Activated naive CD4-positive, alpha-beta T cell treated with anti-CD3 and anti-CD28 coated beads, Interleukin-2, amount 50 U/mL, for 72 hours (primary cell): ENCODE measurements at places on chromosomes 2 and 18. TPM values are rescaled to one million over a fixed set of nuclear protein-coding genes. Genes with fewer than 3 reads are reported as not detected.

- no peak for DNase-seq
Observed at GRCh38 chr18:32461709-32462272, 8.9 kb downstream of the GAREM1 start.

DNA sequence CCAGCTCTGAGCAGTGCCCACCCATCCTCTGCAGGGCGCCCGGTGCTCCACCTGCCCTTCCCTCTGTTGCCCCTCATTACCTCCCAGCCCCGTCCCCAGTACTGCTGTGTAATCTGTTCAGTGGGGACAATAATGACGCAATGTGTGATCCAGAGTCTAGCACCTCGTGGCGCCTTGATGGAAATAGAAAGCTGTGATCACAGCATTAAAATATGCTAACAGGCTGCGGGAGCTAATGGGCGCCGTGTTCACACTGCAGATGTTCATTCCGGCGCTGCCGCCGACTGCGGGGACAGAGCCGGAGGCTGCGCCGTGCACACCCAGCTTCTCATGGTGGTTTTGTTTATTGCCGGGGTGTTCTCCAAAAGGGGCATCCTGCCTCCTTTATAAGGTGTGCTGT, 235.2 kb downstream of the LDLRAD4 start:
- no peak for DNase-seq

The C2orf66 gene
- total RNA-seq, result 0.53 TPM

DNA sequence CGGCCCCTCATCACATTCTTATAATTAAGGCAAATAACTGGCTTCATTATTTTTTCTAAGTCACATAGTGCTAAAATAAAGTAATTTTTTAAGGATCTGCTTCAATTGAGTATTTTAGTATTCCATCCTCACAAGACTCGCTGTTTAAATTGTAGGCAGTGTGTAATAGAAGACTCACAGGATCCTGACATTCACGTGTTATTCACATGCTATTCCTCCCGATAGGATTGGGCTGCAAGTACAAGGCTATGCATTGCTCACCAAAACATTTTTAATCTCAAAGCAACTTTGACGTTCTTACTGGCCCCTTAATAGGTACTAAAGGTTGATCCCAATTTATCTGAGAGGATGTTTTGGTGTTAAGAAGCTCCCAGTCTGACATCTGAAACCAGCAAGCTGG, 127.6 kb upstream of the L3MBTL4 start:
- DNase-seq, result no peak

DNA sequence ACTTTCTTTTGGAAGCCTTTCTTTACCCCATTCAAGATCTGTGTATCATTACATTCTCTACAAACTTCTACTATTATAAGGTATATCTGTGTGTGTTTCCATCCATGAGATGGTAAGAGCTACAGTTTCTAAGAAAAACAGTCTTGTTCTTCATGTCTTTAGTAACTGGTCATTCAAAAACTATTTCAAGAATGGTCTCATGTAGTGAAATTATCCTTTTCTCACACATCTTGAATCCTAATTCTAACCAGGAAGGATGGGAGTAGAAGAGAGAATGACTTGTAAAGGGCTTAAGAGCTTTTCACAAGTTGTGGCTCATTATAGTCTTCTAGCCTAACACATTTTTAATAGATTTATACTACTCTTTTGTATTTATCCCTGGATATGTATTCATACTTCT, 47.3 kb downstream of the ROCK1 start:
- DNase-seq, result no peak

The SLC9A4 gene
- 0.23 TPM for total RNA-seq

The AFG3L2 gene
- 52.3 TPM for total RNA-seq

- DNase-seq, result no peak
Observed at GRCh38 chr2:85655961-85656417, 12.0 kb downstream of the SFTPB start.

GRCh38 chr2:57943315-57943714, 103.3 kb upstream of the VRK2 start:
- no peak for DNase-seq

The IL37 gene
- not detected for total RNA-seq

GRCh38 chr2:150019063-150019462, 431.5 kb upstream of the MMADHC start:
- DNase-seq, result no peak

DNA sequence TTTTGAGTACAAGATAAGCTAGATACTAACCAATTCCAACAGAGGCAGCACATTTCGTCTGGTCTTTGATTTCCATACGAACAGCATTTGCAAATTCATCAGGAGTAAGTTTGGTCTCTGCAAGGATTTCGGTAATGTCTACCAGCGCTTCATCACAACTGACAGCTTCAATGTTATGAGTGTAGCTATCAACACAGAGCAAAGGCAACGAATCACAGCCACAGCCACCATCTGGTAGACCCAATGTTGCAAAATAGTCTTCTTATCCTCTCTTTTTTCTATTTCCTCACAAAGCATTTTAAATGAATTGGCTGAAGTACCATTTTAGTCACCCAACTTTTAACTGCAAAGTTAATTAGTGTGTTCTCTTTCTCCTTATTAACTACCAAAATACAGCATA, 68.3 kb downstream of the REV1 start:
- DNase-seq, result no peak

DNA sequence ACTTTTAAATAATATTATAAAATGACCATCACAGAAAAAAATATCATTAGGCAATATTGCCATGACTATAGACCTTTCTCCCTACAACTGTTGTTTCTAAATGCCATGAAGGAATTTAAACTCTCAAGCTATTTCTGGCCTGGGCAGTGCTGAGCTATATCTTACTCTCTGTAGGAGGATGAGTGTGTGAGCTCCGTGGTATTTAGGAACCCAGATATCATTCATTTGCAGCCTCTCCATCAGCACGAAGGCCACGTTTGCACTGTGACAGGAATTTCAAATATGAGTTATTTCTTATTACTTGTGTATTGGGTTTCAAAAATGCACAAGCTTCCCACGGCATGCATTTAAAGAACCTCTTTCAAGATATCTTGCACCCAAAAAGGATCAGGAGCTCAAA, 35.0 kb upstream of the SOX11 start:
- DNase-seq, result no peak
